Fibroblast of skin of right quadriceps (primary cell): ENCODE measurements at places on chromosomes 12 and 14.

GRCh38 chr12:110922652-110923051 lies 2.3 kb upstream of the MYL2 start:
- no peak for DNase-seq

- no peak for DNase-seq
Measured at GRCh38 chr12:119603767-119604166, 10.2 kb downstream of the TMEM233 start.

DNA sequence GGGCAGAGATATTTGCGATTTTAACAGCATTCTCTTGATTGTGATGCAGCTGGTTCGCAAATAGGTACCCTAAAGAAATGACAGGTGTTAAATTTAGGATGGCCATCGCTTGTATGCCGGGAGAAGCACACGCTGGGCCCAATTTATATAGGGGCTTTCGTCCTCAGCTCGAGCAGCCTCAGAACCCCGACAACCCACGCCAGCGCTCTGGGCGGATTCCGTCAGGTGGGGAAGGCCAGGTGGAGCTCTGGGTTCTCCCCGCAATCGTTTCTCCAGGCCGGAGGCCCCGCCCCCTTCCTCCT lies 271 bp upstream of the PSEN1 start:
- DNase-seq, result no peak

DNA sequence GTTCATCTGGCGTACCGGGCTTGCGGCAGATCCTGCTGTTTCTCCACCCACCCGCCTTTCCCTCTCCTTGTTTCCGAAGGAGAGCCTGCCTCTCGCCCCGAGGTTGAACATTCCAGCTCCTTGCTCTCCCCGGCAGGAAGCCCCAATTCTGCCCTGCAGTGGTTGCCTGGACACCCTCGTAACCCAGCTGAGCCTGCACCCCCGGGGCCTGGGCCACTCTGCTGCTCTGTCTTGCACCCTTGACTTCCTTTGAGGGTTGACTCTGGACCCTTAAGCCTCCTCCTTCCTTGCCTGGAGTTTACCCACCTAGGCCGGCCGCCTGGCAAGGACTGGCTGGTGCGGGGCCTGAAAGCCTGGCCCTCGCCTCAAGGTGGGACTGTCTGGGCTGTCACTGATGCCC lies 25.8 kb upstream of the NCOR2 start:
- DNase-seq, result no peak

DNA sequence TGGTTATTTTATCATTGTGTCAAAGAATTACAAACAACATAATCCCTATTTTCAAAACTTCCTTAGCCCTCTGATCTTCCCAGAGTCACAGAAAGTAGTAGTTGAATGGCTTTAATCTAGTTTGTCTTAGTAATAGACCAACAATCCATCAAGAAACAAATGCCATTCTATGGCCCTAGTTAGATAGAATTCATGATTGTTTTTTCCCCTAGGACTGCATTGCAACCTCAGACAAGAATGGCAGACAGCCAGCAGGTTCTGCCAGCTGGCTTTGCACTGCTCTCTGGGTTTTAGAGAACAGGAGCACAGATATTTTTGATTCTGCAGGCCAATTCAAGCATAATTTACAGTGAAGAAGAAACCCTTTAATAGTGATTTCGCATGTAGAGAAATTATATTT lies 33.8 kb downstream of the SYT1 start:
- peak; percentile 1 for DNase-seq

GRCh38 chr12:57906821-57907220 lies 34.5 kb upstream of the ATP23 start:
- no peak for DNase-seq

GRCh38 chr12:113777751-113778150 lies 188.4 kb downstream of the RBM19 start:
- DNase-seq, result no peak

GRCh38 chr14:52031781-52032180 lies 37.1 kb downstream of the NID2 start:
- peak; percentile 85 for DNase-seq

GRCh38 chr14:39446131-39446744 lies 14.0 kb upstream of the FBXO33 start:
- no peak for DNase-seq

- DNase-seq, result peak; percentile 95
Measured at GRCh38 chr12:105256921-105257320, 20.9 kb upstream of the APPL2 start.

DNA sequence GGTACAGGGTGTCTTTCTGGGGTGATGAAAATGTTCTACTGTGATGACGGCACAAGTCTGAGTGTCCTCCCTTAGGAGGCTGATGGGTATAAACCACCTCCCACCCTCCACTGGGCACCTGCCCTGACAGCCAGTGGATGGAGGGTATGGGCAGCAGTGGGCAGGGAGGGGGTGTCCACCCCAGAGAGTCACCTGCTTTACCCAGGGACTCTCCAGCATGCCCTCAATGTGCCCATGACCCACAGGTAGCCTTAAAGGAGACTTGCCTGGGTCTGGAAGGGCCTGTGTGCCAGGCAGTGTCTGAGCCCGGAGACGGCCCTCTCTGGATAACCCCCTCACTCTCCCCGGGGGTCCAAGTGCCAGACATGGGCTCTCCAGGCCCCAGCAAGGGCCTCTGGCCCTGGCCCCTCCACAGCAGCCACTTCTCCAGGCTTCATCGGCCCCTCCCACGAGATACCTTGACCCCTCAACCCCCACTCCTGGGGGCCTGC lies 38.8 kb downstream of the CCNK start:
- DNase-seq, result no peak

DNA sequence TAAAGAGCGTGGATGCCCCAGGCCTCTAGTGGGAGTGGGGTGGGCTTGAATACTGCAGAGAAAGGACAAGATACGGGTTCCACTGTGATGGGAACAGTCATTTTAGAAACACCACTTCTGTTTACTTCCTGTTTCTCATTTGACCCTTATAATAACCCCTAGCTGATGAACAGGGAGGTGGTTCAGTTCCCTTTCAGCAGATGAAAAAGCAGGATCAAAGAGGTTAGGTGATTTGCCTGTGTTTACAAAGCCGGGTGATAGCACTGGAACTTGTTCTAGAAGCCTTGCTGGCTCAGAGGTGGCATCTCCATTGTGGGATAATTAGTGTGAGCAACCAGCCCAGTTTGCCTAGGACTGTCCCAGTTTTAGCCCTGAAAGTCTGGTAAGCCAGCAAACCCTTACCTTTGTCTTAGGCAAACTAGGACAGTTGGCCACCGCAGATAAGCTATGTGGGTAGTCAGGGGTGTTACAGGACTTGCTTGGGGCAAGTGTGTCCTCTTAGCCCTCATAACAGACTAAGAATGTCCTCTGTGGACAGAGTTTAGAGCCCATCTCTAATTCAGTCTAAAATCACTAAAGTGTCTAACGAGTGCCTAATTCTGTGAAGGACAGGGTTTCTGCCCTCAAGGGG lies 7.5 kb upstream of the LRP1-AS start:
- no peak for DNase-seq

DNA sequence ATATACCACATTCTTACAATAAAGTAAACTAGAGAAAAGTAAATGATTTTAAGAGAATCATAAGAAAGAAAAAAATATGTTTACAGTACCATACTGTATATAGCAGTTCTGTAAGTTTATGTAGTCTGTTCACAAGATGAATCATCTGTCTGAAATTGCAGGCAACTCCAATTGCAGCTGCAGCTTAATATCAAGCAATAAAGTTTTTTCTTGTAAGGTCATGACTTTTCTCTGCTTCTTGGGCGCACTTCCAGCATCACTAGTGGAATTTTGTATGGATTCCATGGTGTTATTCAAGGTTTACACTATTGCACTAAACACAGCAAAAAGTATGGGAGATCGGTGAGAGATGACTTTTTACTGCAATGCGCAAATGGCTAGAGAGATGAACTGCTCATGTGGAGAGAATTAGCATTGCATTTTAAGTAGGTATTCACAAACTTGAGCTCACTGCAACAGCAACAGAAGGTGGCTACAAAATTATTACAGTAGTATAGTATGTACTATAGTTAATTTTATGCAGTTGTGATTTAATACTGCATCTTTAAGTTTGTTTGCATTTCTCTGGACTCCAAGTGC lies 445.4 kb upstream of the OR4E1 start:
- DNase-seq, result peak; percentile 31

DNA sequence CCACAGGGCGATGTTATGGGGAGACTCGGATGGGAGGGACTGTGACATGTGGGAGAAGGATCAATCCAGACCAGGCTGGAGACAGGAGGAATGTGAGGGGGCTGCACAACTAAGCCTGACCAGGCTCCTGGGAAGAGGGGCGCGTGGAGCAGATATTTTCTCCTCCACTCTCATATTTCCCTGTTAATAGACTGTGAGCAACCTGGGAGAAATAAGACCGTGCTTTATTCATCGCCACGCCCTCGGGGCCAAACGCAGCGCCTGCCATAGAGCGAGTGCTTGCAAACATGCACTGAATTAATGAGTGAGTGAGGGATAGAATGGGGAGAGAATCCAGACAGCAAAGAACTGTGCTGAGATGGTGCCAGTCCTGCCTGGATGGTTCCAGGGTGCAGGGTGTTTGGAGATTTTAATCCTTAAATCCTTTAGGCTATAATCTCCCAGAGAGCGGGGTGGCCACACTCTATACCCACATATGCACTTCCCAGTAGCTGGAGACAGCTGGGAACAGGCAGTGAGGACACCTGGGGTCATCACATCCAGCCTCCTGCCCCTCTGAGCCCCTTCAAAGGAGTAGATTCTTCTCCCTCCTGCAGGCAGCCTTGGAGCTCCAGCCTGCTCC lies 13.6 kb upstream of the FAIM2 start:
- DNase-seq, result no peak

GRCh38 chr12:109824731-109825130 lies 8.5 kb downstream of the TRPV4 start:
- no peak for DNase-seq

GRCh38 chr12:11967376-11968047 lies 103.2 kb upstream of the BCL2L14 start:
- no peak for DNase-seq

DNA sequence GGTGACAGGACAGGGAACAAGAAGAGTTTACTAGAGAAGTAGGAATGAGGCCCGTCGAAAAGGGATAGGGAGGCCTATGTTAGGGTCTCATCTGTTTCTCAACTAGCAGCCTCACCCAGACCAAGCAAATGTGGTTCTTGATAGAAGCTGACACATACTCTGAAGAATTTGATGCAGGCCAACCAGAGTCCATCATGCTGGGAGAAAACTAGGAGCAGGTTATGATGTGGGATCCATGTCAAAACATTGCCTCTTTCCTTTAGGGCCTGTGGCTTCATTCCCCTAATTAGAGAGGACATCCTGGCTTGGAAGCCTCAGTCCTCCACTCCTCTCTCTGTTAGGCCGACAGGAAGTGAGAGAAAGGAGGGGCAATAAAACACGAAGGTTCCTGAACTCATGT lies 122.8 kb downstream of the NTF3 start:
- peak; percentile 95 for DNase-seq

DNA sequence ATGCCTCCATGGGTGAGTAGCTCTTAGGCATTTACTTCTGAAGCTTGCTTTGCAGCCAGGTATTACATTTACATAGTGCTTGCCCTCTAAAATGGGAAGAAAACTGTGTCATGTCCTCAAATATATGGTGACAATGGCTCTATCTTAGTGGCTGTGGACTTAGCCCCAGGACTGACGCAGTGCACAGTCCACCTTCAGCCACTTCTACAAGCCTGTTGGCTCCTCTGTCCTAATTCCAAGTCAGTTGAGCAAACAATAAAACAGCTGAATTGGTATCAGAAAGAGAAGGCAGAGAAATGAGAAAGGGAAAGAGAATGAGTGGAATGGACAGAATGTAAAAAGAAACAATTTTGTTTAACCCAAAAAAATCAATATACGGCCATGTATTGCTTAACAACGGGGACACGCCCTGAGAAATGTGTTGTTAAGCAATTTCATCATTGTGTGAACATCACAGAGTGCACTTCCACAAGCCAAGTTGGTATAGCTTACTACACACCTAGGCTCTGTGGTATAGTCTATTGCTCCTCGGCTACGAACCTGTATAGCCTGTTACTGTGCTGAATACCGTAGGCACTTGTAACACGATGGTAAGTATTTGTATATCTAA lies 93.5 kb downstream of the GRIN2B start:
- no peak for DNase-seq

GRCh38 chr12:88952562-88952942 lies 372.3 kb upstream of the KITLG start:
- peak; percentile 55 for DNase-seq

- DNase-seq, result no peak
Measured at GRCh38 chr12:40502322-40502721, 189.9 kb upstream of the CNTN1 start.

- DNase-seq, result peak; percentile 83
Measured at GRCh38 chr12:32671930-32672780, 6.9 kb upstream of the DNM1L start.

DNA sequence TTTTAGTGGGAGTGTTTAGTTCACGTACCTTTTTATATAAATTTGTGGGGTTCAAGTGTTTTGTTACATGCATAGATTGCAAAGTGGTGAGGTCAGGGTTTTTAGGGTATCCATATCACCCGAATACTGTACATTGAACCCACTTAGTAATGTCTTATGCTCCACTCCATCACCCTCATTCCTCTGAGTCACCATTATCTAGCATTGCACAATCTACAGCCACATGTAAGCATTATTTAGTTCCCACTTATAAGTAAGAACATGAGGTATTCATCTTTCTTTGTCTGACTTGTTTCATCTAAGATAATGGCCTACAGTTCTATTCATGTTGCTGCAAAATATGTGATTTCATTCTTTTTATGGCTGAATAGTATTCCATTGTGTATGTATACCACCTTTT lies 583.7 kb upstream of the LRFN5 start:
- no peak for DNase-seq

DNA sequence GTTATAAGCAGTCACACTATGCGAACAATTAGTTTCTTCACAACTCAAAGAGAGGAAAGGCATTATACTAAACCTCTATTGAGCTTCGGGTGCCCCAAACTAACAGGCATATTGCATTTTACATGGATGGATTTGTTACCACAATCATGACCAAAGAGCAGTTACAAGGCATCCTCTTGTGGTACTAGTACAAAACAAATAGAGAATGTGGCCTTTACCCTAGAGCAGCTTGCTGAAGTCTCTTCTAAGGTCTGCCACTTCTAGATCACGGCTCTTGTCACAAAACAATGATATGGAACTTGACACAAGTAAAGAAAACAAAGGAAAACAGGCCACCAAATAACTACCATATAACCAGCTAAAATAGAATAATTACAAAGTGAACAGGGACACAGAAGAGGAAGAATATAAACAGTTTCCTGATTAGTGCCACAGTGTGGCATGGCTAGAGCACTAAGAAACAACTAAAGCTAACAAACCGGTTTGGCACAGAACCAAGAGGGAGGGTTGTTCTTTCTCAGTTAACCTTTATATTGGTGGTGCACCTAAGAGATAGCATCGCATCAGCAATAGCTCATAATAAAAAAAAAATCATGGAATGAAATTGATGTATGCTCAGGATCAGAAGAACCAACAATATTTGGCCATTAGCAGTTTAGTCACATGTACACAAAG lies 209.7 kb upstream of the ATP2B1 start:
- DNase-seq, result no peak

DNA sequence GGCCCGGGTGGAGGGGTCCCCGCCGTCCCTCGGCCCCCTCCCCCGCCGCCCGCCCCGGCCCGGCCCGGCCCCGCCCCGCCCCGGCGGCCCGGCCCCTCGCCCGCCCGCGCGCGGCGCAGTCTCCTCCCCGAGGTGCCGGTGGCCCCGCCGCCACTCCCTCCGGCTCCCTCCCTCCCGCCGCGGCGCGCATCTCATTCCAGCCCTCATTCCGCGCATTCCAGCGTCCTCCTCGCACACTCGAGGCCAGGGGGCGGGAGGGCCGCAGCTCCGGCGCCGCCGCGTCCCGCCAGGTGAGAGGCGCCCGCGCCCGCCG lies at the start of gene TEAD4:
TEAD4 (plus strand) TSS at position 206 of the 313 bp plus-strand sequence.
- DNase-seq, result peak; percentile 89

- DNase-seq, result no peak
Measured at GRCh38 chr14:36827861-36828260, 166.2 kb downstream of the PAX9 start.
